Pancreas (tissue), 10 donors: ENCODE measurements at places on chromosomes 3 and 15. TPM values are rescaled to one million over a fixed set of nuclear protein-coding genes. Genes with fewer than 3 reads are reported as not detected.

- no peak overlapping the region for H3K4me3 ChIP-seq
- H3K36me3 ChIP-seq = no peaks in the 10 kb centered on the region
- no peaks in the 10 kb centered on the region for H3K27me3 ChIP-seq
These were observed 293.3 kb upstream of the CNTN4 start for GRCh38 chr3:1805331-1805730.

GRCh38 chr3:183536238-183536880 lies 19.1 kb downstream of the KLHL6 start:
- no peaks in the 10 kb centered on the region for H3K36me3 ChIP-seq
- no peaks in the 10 kb centered on the region for H3K4me1 ChIP-seq
- H3K4me3 ChIP-seq = no peak overlapping the region

DNA sequence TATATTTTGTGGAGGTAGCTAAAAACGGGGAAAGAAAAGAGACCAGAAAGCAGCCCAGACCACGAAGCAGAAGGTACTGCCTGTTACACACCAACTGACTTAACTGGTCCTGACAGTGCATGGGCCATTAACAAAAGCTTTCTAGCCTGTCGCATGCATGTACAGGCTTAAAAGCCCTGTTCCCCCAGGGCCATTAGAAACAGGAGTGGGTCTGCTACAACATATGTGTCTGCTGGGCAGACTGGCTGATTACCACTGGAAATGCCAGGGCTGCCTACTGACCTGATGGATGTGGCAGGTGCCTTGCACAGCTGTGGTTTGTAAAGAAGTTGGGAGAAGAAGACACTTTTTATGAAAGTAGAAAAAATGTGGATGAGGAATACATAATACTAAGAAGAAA lies 137.4 kb downstream of the GAP43 start:
- no peak overlapping the region for H3K27ac ChIP-seq
- no peaks in the 10 kb centered on the region for H3K36me3 ChIP-seq
- DNase-seq = no peak
- H3K27me3 ChIP-seq = no peaks in the 10 kb centered on the region

DNA sequence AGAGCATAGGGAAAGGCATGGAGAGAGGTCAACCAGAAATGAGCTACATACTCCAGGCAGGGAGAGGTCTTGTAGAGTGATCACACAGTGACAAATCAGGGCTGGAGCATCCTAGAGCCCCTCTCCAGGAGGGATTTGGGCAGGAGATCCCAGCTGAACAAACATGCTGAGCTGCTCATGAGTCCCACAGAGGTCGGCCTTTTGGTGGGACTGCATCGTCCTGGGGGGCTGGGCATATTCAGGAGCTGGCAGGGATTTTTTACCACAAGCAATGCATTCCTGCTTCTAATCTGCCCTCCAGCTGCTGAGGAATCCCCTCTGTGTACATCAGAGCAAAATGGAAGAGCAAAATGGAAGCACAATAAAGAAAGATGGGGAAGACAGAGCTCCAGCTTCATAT lies 94.9 kb downstream of the NTRK3 start:
- H3K4me3 ChIP-seq = no peak overlapping the region
- DNase-seq = no peak
- no peaks in the 10 kb centered on the region for H3K27me3 ChIP-seq
- H3K27ac ChIP-seq = no peak overlapping the region
- H3K4me1 ChIP-seq = no peaks in the 10 kb centered on the region
- H3K36me3 ChIP-seq = no peaks in the 10 kb centered on the region

DNA sequence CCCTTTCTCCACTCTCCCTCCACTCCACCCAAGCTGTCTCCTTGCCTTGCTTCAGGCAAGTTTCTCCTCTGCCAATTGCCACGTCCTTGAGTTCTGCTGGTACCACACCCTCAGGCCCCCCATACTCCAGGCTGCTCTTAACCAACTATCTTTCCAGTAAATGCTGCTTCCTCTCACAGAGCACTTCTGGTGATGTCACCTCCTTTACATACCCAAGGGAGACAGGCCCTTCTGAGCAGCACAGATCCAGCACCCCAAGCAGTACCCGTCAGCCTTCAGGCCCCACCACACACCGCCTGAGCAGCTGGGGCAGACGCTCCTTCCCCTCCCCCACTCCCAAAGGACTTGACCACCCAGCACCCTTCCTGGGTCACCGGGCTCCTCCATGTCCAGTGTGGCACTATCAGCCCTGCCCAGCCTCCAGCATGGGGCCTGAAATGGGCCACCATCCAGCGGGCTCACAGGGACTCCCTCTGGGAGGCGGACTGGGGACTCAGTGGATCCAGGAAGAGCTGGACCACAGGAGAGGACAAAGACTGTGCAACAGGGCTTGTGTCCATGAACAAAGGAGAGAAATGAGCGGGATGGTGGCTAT lies 50.2 kb downstream of the KLF15 start:
- DNase-seq = no peak
- H3K4me1 ChIP-seq = no peaks in the 10 kb centered on the region
- H3K27ac ChIP-seq = no peak overlapping the region
- H3K36me3 ChIP-seq = no peaks in the 10 kb centered on the region
- H3K4me3 ChIP-seq = no peak overlapping the region
- H3K27me3 ChIP-seq = no peaks in the 10 kb centered on the region

CLDN11 gene
- 2.1 TPM for total RNA-seq
